ENCODE measurements at places on chromosomes 4 and X.
A peak's percentile ranks its signal among the peaks of the same experiment; 100 is the strongest.

DNA sequence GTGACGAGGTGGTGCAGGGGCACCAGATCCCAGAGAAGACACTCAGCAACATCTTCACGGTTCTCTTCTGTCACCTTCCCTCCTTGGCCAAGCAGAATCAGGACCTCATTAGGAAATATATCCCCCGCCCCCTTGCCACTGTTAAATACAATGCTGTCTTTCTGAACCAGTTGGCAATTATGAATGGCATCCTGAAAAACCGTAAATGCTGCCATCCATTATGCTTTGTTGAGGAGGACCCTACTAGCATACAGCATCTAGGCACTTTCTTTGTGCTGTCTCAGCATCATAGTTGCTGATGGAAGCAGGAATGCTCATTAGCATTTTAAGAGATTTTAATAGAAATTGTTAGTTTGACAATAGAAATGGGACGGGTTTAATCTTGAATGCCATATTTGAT, 138.5 kb downstream of the DCLK2 start:
- no peak for DNase-seq

- no peak for DNase-seq
Observed at GRCh38 chrX:23434356-23434884, 99.8 kb downstream of the PTCHD1 start.

DNA sequence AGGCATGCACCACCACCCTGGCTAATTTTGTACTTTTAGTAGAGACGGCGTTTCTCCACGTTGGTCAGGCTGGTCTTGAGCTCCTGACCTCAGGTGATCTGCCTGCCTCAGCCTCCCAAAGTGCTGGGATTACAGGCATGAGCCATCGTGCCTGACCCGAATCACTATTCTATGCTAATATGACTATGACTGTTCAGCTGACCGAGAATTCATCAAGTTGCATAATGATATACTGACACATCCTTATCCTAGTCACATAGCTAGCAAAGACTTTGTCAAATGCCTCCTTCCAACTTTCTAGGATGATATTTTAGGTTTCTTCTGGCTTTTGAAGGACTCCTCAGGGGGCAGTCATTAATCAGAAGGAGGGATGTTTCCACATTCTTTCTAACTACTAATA, 4.8 kb upstream of the GPM6B start:
- no peak for DNase-seq

GRCh38 chr4:17595471-17596005, 18.5 kb downstream of the LAP3 start:
- DNase-seq: no peak

- DNase-seq: no peak
Observed at GRCh38 chr4:111303806-111304205, 680.9 kb upstream of the PITX2 start.

- no peak for DNase-seq
Observed at GRCh38 chr4:183783991-183784553, 121.0 kb upstream of the STOX2 start.

DNA sequence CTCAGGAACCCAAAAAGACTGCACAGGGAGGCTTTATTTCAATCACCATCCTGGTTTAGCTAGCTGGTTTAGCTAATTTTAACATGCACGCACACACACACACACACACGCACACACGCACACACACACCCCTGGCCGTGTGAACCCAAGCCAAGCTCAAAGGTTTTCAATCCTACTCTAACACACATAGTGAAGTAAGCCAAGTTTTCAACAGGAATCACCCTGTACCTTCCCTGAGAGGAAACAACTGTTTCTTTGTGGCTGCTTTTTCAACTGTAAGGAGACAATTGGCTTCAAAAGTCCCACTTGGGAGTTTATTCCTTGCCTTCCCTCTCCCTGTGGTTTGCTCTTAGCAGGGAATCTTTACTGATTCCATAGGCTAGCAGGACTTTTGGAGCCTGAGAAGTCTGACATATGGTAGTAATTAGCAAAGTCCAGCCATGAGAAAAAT, 98.9 kb upstream of the BMP3 start:
- no peak for DNase-seq

- no peak for DNase-seq
Observed at GRCh38 chrX:39633293-39633692, 464.5 kb downstream of the BCOR start.

DNA sequence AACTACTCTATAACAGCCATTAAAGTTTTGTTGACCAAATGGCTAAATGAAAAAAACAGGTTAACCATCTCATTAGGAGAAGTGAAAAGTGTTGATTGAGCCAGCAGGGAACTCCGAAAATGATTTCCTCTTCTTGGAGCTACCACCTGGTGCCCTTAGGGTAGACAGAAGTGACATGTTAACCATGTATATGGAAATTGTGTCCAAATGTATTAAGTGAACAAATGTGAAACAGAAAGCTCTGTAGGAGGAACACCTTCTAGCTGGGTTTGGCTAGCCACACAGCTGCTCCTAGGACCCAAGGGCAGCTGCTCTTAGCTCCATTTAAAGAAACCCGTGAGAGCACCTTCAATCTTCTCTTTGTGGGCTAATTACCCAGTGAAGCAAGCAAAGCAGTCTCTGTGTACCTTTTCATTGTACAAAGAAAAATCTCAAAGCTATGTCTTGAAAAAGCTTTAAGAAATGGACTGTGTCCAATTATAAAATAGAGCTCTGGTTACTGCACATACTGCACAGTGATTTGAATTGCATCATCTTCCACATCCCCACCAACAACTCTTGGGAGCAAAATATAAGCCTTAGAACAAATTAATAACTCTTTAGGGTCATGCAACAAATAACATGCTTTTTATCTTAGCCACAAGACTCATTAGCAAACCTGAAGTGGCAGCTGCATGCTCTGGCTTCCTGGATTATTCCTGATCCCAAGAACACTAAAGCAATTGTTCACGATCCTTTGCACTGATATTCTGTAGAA, 59.2 kb upstream of the PARM1 start:
- no peak for DNase-seq

DNA sequence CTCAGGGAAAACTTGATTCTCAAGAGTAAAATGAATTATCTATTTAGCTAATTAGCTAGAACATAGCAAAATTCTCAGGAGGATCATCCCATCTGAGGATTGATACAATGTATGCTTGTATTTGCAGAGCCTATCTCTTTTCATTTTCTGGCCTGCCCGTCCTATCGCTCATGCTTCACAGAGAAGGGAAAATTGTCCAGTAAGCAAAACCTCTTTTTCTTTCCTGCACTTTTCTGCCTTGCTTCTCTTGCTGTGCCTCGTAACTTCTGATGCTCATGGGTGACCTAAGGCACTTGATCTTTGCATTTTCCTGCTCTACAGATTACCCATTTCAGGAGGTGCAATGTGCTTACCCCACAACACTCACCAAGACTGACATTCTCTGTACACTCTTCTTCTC, 88.1 kb downstream of the GBA3 start:
- DNase-seq: no peak

DNA sequence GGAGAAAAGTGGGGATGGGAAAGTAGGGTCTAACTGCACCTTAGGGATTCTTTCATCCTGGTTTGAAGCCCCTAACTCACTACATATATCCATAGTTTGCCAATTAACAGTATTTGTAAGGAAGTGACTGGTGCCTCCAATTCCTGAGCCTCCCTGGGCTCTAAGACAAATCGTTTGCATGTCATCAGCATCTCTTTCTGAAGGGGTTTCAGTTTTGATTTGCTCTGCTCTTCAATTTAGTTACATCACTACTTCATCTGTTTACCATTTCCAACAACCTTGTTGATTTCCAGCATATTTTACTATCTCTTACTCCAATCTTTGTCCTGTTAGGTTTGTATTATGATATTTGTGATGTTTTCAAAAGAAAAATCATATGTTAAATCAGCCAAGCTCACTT, 15.5 kb upstream of the DDX60 start:
- DNase-seq: no peak

- DNase-seq: no peak
Observed at GRCh38 chr4:122285285-122285684, 93.5 kb upstream of the ADAD1 start.

- no peak for DNase-seq
Observed at GRCh38 chr4:122172266-122172665, 20.1 kb downstream of the BLTP1 start.

DNA sequence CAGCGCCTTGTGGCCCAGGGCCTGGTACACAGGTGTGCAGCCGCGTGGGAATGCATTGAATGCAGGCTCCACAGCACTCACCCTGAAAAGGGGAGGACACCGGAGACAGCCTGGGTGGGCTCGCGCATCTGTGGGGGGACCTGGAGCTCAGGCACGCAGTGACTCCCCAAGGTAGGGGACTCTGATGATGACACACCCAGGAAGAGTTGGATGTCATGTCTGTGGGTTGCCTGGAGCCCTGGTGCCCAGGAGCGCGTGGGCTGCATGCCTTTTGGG, 32.7 kb upstream of the HTRA3 start:
- DNase-seq: no peak

GRCh38 chr4:3707423-3708102, 58.6 kb upstream of the ADRA2C start:
- DNase-seq: no peak

- DNase-seq: no peak
Observed at GRCh38 chr4:125582302-125582701, 267.5 kb downstream of the FAT4 start.

DNA sequence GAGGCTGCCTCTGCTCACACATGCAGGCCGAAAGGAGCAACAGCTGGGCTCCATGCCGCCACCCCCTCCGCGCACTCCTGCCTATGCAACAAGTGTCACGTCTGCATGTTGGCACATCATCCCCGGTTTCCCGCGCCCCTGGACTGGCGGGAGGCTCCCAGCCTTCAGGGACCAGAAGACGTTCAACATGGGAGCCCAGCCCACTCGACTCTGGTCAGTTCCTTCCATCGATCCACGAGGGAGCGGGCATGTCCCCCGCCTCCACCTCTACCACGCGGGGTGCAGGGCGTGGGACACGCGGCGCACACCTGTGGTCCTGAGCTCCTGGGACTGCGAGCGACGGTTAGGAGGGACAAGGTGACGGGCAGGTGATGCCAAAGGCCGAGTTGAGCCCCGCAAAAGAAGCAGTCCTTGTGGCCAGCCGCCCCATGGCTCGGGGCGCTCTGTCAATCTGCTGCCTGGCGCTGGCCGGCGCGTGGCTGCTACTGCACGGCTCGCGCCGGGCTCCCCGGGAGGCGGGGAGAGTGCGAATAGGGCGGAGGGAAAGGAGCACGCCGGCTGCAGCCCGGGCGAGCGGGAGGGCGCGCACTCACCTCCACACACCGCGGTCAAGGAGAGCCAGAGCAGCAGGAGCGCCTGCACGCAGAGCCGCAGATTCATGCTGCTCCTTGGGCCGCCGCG, 645 bp downstream of the APLN start:
- DNase-seq: peak; percentile 27

GRCh38 chrX:84099120-84099519, 88.9 kb downstream of the RPS6KA6 start:
- no peak for DNase-seq

DNA sequence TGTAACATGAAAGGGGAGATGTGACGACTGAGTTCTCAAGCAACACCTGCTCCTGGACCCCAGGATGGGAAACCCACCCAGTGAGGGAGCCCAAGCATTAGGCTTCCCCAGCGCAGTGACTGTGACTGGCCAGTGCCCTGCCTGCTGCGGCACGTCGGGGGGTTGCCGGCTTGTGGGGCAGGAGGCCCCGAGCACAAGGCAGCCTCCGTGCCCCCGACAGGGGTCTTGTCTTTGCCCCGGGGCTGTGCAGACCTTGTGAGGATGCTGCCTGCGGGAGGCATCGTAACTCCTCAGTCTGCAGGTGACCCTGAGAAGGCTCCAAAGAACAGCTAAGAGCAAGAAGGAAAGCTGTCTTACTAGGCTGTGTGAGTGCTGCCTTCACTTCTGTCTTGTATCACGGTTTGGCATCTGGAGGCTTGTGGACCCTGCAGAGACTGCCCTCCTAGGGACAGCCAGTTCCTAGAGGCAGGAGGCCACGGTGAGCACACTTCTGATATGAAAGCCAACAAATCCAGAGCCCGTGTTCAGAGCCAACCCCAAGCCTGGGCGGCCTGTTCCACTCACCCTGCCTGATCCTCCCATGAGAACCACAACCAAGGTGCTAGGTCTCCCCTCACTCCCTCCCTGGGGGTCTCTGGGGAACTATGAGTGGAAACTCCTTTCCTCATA, 47.7 kb downstream of the FGFRL1 start:
- no peak for DNase-seq

- DNase-seq: no peak
Observed at GRCh38 chr4:18067031-18067430, 45.5 kb upstream of the LCORL start.

- DNase-seq: no peak
Observed at GRCh38 chrX:2387614-2388239, 113.0 kb downstream of the DHRSX start.

DNA sequence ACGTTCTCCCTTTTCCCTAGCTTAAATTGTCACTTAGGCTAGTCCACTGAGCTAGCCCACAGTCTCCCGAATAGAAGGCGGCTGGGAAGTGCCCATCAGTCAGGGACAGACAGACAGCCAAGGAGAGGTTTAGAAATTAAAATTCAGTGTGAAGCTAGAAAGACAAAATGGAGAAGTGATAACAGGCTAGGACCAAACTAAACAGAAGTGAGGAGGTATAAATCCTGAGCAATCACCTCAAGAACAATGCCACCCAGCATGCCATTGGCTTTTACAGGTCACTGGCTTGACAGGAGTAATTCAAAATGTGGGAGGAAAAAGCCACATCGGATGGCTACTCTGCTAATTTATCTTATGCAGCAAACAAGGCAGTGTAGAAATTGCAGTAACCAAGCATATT, 138.9 kb downstream of the MAPK10 start:
- no peak for DNase-seq

GRCh38 chrX:152959626-152960025, 34.3 kb downstream of the PNMA5 start:
- DNase-seq: no peak
